ENCODE measurements at places on chromosomes 3 and 15. TPM values are rescaled to one million over a fixed set of nuclear protein-coding genes. Genes with fewer than 3 reads are reported as not detected.

NEK11 gene
- 1.0 TPM for total RNA-seq

FBXW12 gene
- 0.11 TPM for total RNA-seq

ZBTB20 gene
- 5.2 TPM for total RNA-seq

LTK gene
- total RNA-seq: not detected

GRCh38 chr3:129015388-129016105, 14.4 kb downstream of the EFCC1 start:
- peak; percentile 55 for DNase-seq

GRCh38 chr15:55279746-55280351, 9.8 kb downstream of the RAB27A start:
- DNase-seq: peak; percentile 73

- no peak for DNase-seq
Measured at GRCh38 chr15:86685263-86685662, 605.6 kb downstream of the AGBL1 start.

- DNase-seq: no peak
Measured at GRCh38 chr15:56942118-56942517, 23.7 kb downstream of the TCF12 start.

- no peak for DNase-seq
Measured at GRCh38 chr3:53850895-53851294, 4.5 kb downstream of the IL17RB start.

Measured in activated CD4-positive, alpha-beta T cell treated with anti-CD3 and anti-CD28 coated beads for 36 hours (primary cell).